ENCODE measurements at places on chromosomes 12 and 14. TPM values are rescaled to one million over a fixed set of nuclear protein-coding genes. Genes with fewer than 3 reads are reported as not detected.

The NDRG2 gene
- total RNA-seq = 2.8 TPM

The CLEC14A gene
- total RNA-seq = not detected

The AMHR2 gene
- total RNA-seq = not detected

The PSMC1 gene
- total RNA-seq = 154 TPM

The THTPA gene
- total RNA-seq = 21.0 TPM

The SERPINA12 gene
- total RNA-seq = not detected

The HELB gene
- total RNA-seq = 0.86 TPM

The ACOT4 gene
- 0.38 TPM for total RNA-seq

The SDR9C7 gene
- not detected for total RNA-seq

The EEF1AKMT3 gene
- total RNA-seq = 7.0 TPM

The CMKLR1 gene
- total RNA-seq = 2.9 TPM

The PTPRR gene
- total RNA-seq = 0.25 TPM

The SLC35F4 gene
- not detected for total RNA-seq

The CYP46A1 gene
- 0.22 TPM for total RNA-seq

The AMN gene
- total RNA-seq = not detected

The ABCD2 gene
- not detected for total RNA-seq

The BCL11B gene
- not detected for total RNA-seq

The VEZT gene
- 40.2 TPM for total RNA-seq

The METTL3 gene
- 44.5 TPM for total RNA-seq

The CABP1 gene
- not detected for total RNA-seq

The GPR132 gene
- total RNA-seq = not detected

The NOXRED1 gene
- not detected for total RNA-seq

The TAS2R10 gene
- total RNA-seq = not detected

The AMIGO2 gene
- 29.9 TPM for total RNA-seq

The MYO1H gene
- not detected for total RNA-seq

The RNASE7 gene
- total RNA-seq = not detected

The RTN1 gene
- total RNA-seq = not detected

The SERPINA3 gene
- 0.89 TPM for total RNA-seq

The TSHR gene
- total RNA-seq = not detected

The GALNT6 gene
- total RNA-seq = 9.4 TPM

The CACNA2D4 gene
- total RNA-seq = not detected

The CMA1 gene
- total RNA-seq = not detected

The GDF3 gene
- not detected for total RNA-seq

The HOXC13 gene
- not detected for total RNA-seq

The ART4 gene
- total RNA-seq = not detected

All from GM23248 (cell line).